ENCODE measurements at places on chromosomes 2 and 18. TPM values are rescaled to one million over a fixed set of nuclear protein-coding genes. Genes with fewer than 3 reads are reported as not detected.

IL1R2 gene
- 0.93 TPM for total RNA-seq

COX5B gene
- 314 TPM for total RNA-seq

SEMA4C gene
- total RNA-seq = 18.5 TPM

PCARE gene
- total RNA-seq = not detected

PRKCE gene
- 9.3 TPM for total RNA-seq

MALL gene
- 133 TPM for total RNA-seq

TRIM43 gene
- not detected for total RNA-seq

KLHL29 gene
- 3.2 TPM for total RNA-seq

GALNT3 gene
- total RNA-seq = not detected

ADD2 gene
- 21.1 TPM for total RNA-seq

All from A549 treated with RU486 at 1 μM for 4 hours (cell line).